ENCODE measurements at places on chromosomes 11 and 22. TPM values are rescaled to one million over a fixed set of nuclear protein-coding genes. Genes with fewer than 3 reads are reported as not detected.
A peak's percentile ranks its signal among the peaks of the same experiment; 100 is the strongest.

FADS2 gene
- total RNA-seq = 315 TPM

SYNGR1 gene
- 6.6 TPM for total RNA-seq

MMP13 gene
- not detected for total RNA-seq

TMEM121B gene
- total RNA-seq = 0.10 TPM

ASRGL1 gene
- 5.8 TPM for total RNA-seq

PRR33 gene
- not detected for total RNA-seq

MS4A4E gene
- total RNA-seq = 0.72 TPM

CRYBB3 gene
- total RNA-seq = not detected

SPI1 gene
- 29.5 TPM for total RNA-seq

GPR83 gene
- not detected for total RNA-seq

TMEM191C gene
- total RNA-seq = 1.3 TPM

MYO7A gene
- total RNA-seq = 0.24 TPM

DNA sequence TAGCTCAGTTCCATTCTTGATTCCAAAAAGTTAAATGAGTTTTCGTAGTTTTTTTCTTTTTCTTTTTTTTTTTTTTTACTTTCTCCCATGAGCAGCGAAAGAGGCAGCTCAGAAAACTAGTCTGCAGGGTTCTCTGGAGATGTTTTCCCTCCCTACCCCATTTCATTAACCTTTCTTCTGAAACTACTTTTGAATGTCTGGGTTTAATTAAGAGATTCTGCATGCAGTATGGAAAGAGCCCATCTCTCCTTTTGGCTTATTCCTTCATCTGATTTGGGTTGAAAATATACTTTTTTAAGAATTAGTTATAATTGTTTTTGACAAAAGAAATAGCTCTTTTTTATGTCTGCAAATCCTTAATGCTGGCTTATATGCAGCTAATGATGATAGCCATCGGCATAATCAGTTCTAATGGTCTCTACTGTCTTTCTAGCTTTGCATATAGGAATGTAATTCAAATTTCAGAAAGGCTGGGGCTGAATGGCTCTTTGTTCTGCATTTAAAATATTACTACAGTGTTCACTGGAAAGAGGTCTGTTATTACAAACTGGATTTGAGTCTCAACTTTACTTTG is 265.3 kb downstream of the FAT3 start:
- no peaks in the 10 kb centered on the region for H3K36me3 ChIP-seq
- H3K27ac ChIP-seq = no peak overlapping the region
- H3K27me3 ChIP-seq = no peaks in the 10 kb centered on the region
- no peak overlapping the region for H3K4me3 ChIP-seq
- DNase-seq = no peak

GRCh38 chr22:23263651-23264555 is 83.6 kb downstream of the BCR start:
- H3K27me3 ChIP-seq = no peaks in the 10 kb centered on the region
- H3K4me1 ChIP-seq = peaks cover 17% of the 10 kb centered on the region
- no peak overlapping the region for H3K4me3 ChIP-seq
- H3K36me3 ChIP-seq = peaks cover 44% of the 10 kb centered on the region
- peak overlapping the region; percentile 17 for H3K27ac ChIP-seq

DNA sequence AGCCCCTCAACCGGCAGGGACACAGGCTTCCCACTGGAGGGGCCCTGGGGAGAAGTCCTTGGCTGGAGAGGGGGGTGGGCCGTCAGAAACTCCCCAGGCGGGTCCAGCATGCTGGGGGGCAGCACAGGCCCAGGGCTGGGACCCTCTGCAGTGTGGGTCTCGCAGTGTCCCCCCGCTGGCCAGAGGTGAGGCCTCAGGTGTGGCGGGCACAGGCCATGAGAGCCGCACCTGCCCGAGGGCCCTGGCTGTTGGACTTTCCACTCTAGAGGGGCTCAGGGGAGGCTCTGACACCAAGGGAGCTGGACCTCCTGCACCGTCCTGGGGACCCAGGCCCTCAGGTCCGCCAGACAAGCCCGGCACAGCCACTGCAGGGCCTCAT is 10.7 kb upstream of the PIM3 start:
- no peak overlapping the region for H3K4me3 ChIP-seq
- DNase-seq = no peak
- H3K4me1 ChIP-seq = peaks cover 4% of the 10 kb centered on the region
- no peak overlapping the region for H3K27ac ChIP-seq

GRCh38 chr11:6413791-6414201 is 5.1 kb downstream of the APBB1 start:
- no peak overlapping the region for H3K27ac ChIP-seq
- H3K36me3 ChIP-seq = no peaks in the 10 kb centered on the region
- H3K4me3 ChIP-seq = no peak overlapping the region
- no peak for DNase-seq

GRCh38 chr11:24070435-24070834 is 426.4 kb upstream of the LUZP2 start:
- H3K4me1 ChIP-seq = no peaks in the 10 kb centered on the region
- no peak overlapping the region for H3K27ac ChIP-seq
- no peak overlapping the region for H3K4me3 ChIP-seq
- no peak for DNase-seq

DNA sequence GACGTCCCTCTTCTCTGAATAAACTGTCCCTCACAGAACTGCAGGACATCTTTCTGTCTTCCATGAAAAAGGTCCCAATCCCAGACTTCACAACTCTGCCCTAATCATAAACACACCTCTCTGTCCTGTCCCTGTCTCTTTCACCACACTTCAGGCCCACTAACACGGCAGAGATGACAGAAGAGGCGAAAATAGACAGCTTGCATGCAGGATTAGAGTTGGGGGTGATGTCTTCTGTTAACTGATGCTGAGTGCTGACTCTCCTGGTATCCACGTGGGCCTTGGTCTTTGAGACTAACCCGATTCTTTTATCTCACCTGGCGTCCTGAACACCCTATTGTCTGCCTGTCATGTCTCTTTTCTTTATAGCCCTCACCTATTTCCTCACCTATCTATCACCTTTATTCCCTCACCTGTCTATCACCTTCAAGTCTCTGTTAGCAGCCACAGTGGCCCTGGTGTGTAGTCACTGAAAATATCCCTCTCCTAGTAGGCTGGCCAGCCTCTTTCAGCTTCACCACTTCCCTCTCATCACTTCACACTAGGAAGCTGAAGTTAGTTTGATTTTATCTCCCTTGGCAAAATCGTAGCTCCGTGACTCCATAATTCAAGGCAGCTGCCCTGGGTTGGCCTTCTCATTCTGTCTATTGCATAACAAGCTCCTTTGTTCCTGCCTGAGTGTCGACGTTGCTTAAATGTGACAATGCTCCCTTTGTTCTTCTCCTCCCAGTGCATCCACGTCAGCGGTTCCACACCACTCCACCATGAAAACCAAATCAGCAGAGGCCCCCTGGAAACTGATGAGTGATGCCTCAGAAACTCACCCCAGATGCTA is 30.6 kb upstream of the DRD2 start:
- H3K27me3 ChIP-seq = peaks cover 11% of the 10 kb centered on the region
- H3K4me3 ChIP-seq = no peak overlapping the region
- no peak overlapping the region for H3K27ac ChIP-seq
- DNase-seq = no peak
- no peaks in the 10 kb centered on the region for H3K4me1 ChIP-seq

- H3K27ac ChIP-seq = peak overlapping the region; percentile 92
- H3K4me1 ChIP-seq = peaks cover 12% of the 10 kb centered on the region
- H3K4me3 ChIP-seq = peak overlapping the region; percentile 98
- no peak for DNase-seq
- H3K36me3 ChIP-seq = peaks cover 12% of the 10 kb centered on the region
- no peaks in the 10 kb centered on the region for H3K27me3 ChIP-seq
These were observed 850 bp upstream of the MIF start for GRCh38 chr22:23893121-23893944.

DNA sequence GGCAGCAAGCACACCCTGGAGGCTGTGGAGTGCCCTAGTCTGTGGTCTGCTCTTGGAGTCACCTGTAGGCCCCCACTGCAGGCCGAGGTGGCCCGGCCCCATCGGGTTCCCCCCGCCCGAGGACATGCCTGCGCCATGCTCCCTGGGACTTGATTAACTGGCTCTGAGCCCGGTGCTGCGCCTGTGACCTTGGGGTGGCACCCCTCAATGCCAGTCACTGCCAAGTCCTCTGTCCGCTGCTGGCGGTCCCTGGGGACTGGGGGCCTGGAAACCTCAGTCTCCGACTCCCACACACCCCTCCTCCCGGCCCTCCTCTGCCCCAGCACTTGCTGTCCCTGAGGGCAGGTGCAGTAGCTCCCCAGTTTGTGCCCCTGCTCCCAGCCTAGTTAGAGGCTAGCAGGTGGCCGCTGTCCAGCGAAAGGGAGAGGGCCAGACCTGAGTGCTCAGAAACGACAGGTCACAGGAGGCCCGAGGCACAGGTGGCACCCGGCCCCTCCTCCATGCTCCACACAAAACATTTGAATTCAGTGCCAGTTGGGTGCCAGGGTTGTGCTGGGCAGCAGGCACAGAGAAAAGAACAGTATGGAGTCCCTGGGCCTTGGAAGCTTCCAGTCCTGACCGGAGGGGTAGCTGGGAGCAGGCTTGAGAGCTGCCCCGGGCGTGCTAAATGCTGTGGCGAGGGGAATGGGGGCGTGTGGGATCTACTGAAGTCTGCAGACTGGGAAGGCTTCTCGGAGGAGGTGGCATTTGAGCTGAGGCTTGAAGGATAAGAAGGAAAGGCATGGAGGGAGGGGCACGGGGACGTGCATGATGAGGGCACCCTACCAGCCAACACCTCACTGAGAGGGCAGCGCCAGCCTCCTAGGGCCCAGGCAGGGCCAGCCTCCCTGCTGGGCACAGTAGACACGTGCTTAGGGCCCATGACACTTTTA is 16.4 kb upstream of the FLRT1 start:
- H3K27ac ChIP-seq = no peak overlapping the region
- H3K4me1 ChIP-seq = no peaks in the 10 kb centered on the region
- no peaks in the 10 kb centered on the region for H3K27me3 ChIP-seq

GRCh38 chr11:92253945-92254344 is 29.3 kb downstream of the FAT3 start:
- no peak overlapping the region for H3K27ac ChIP-seq
- no peaks in the 10 kb centered on the region for H3K4me1 ChIP-seq
- H3K27me3 ChIP-seq = no peaks in the 10 kb centered on the region
- no peak for DNase-seq

GRCh38 chr11:12170984-12171383 is 60.6 kb downstream of the MICAL2 start:
- H3K4me3 ChIP-seq = no peak overlapping the region
- DNase-seq = no peak
- peaks cover 14% of the 10 kb centered on the region for H3K4me1 ChIP-seq
- H3K36me3 ChIP-seq = no peaks in the 10 kb centered on the region
- no peaks in the 10 kb centered on the region for H3K27me3 ChIP-seq
- H3K27ac ChIP-seq = no peak overlapping the region

- H3K27ac ChIP-seq = peak overlapping the region; percentile 47
- peaks cover 12% of the 10 kb centered on the region for H3K4me1 ChIP-seq
- no peaks in the 10 kb centered on the region for H3K36me3 ChIP-seq
- H3K27me3 ChIP-seq = no peaks in the 10 kb centered on the region
- no peak overlapping the region for H3K4me3 ChIP-seq
- peak; percentile 96 for DNase-seq
These were observed 79.6 kb downstream of the ME3 start for GRCh38 chr11:86592659-86593451.

DNA sequence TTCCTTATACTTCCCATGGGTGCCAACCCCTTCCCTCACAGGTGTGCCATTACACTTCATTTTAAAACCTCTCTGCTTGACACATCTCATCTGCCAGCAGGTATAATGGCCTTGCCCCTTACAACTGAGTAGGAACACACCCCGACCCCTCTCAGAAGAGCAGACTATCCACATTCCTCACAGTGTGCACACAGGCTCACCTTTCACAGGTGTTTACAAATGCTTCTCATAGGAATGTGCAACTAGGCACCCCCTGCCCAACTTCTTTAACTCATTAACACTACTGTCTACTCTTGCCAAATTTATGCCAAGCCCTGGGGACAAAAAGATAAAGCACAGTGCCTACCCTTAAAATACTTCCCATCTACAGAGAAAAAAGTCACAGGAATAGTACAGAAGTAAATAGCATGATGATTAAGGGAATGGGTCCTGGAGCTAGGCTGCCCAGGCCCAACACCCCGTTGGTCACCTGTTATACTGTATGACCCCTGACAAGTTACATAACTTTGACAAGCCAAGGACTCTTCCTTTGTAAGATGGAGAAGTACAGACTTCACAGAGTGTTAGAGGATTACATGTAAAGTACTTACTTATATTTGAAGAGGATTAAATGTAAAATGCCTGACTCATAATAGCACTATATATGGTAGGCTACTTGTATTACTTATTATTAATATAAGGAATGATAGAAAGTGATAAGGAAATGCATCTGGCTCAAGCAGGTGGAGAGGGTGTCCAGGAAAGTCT is 15.2 kb downstream of the TRIM3 start:
- H3K27ac ChIP-seq = no peak overlapping the region
- no peaks in the 10 kb centered on the region for H3K27me3 ChIP-seq
- no peak for DNase-seq
- H3K4me3 ChIP-seq = no peak overlapping the region
- no peaks in the 10 kb centered on the region for H3K36me3 ChIP-seq
- H3K4me1 ChIP-seq = no peaks in the 10 kb centered on the region

DNA sequence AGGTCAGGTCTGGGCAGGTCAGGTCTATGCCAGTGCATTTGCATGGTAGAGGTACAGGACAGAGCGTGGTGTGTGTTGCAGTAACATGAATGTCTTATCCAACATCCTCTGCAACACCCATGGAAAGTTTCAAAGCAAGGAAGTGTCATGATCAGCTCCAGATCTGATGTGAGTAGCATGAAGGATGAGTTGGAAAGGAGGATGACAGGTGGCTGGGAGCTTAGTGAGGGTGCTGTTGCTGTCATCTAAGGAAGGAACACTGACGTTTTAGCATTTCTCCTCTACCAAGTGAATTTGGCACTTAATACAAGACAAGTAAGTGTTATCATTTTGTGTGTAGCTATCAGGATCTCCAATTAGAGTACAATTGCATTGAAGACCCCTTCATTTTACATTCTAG is 65.1 kb downstream of the GRK3 start:
- H3K4me1 ChIP-seq = peaks cover 16% of the 10 kb centered on the region
- H3K27ac ChIP-seq = no peak overlapping the region
- no peaks in the 10 kb centered on the region for H3K36me3 ChIP-seq
- DNase-seq = no peak
- H3K27me3 ChIP-seq = no peaks in the 10 kb centered on the region

GRCh38 chr11:18617688-18618341 is 16.3 kb downstream of the SPTY2D1 start:
- no peak overlapping the region for H3K27ac ChIP-seq
- H3K4me3 ChIP-seq = peak overlapping the region; percentile 20
- H3K36me3 ChIP-seq = peaks cover 13% of the 10 kb centered on the region
- peak; percentile 15 for DNase-seq
- peaks cover 38% of the 10 kb centered on the region for H3K4me1 ChIP-seq
- H3K27me3 ChIP-seq = no peaks in the 10 kb centered on the region

DNA sequence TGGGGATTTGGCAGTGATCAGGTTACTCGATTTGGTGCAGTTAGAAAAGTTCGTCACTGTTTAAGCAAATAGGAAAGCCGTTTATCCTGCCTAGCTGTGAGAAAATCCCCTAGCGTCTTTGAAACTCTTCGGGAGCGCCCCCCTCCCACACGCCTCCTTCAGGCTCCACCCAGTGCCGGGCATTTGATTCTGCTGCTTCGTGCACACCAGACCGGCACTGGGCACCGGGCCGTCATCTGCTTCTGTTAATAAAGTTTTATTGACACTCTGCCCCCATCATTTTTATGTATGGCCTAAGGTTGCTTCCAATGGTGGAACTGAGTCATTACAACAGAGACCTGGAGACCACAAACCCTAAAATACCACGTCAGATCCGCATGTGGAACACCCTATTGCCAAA is 50.9 kb downstream of the IGF2 start:
- no peaks in the 10 kb centered on the region for H3K36me3 ChIP-seq
- H3K27me3 ChIP-seq = no peaks in the 10 kb centered on the region
- H3K4me3 ChIP-seq = no peak overlapping the region
- no peaks in the 10 kb centered on the region for H3K4me1 ChIP-seq
- no peak for DNase-seq
- H3K27ac ChIP-seq = no peak overlapping the region
